Muscle of leg (tissue), 16 donors: ENCODE measurements at places on chromosomes 11 and 22. TPM values are rescaled to one million over a fixed set of nuclear protein-coding genes. Genes with fewer than 3 reads are reported as not detected.

- DNase-seq, result no peak
Measured at GRCh38 chr11:46640036-46640788, 22.9 kb downstream of the ATG13 start.

CALCA gene
- polyA plus RNA-seq, result not detected

STX5 gene
- 38.0 TPM for polyA plus RNA-seq

GRCh38 chr11:64357904-64358535 lies 942 bp upstream of the RPS6KA4 start:
- no peak for DNase-seq

- DNase-seq, result no peak
Measured at GRCh38 chr11:103581760-103582159, 454.7 kb upstream of the DDI1 start.

OR4D6 gene
- not detected for polyA plus RNA-seq

GRCh38 chr22:50260434-50260800 lies 1.1 kb downstream of the MAPK12 start:
- no peak for DNase-seq

DNA sequence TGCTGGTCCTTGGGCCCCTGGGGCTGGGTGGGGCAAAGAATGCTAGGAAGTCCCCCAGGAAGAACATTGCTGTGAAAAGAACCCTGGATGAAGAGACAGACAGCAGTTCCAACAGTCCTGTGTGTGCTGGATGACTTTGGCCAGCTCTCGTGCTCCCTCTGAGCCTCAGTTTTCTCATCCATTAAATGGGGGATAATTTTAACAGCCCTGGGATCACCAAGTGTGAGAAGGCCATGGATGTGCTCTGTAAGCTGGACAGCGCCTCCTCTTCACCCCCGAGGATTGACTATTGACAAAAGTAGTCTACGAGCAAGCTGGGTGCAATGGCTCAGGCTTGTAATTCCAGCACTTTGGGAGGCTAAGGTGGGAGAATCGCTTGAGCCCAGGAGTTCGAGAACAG lies 2.5 kb downstream of the LARGE2 start:
- no peak for DNase-seq

KRTAP5-11 gene
- not detected for polyA plus RNA-seq

DNA sequence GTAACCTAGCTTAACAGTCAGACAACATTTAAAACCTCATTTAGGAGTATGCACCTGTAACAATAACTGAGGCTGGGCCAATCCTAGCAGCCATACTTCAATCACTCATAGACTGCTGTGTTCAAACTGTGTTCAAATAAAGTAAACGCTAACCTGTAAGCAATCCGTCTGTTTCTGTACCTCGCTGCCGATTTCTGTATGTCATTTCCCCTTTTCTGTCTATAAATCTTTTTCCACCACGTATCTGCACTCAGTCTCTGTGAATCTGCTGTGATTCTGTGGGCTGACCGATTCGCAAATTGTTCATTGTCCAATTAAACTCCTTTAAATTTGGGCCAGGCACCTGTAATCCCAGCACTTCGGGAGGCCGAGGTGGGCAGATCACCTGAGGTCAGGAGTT lies 12.3 kb downstream of the APOBEC3H start:
- no peak for DNase-seq

SMTNL1 gene
- 208 TPM for polyA plus RNA-seq

GRCh38 chr11:65894034-65894591 lies 3.6 kb downstream of the CCDC85B start:
- DNase-seq, result no peak

NNMT gene
- polyA plus RNA-seq, result 69.3 TPM

GRCh38 chr11:92979176-92979575 lies 9.7 kb downstream of the MTNR1B start:
- DNase-seq, result no peak

- DNase-seq, result no peak
Measured at GRCh38 chr11:20213790-20214189, 53.5 kb upstream of the DBX1 start.

- no peak for DNase-seq
Measured at GRCh38 chr11:75775056-75775455, 6.5 kb downstream of the DGAT2 start.

ARVCF gene
- polyA plus RNA-seq, result 100 TPM
